ENCODE measurements at places on chromosomes 4 and X. TPM values are rescaled to one million over a fixed set of nuclear protein-coding genes. Genes with fewer than 3 reads are reported as not detected.

DNA sequence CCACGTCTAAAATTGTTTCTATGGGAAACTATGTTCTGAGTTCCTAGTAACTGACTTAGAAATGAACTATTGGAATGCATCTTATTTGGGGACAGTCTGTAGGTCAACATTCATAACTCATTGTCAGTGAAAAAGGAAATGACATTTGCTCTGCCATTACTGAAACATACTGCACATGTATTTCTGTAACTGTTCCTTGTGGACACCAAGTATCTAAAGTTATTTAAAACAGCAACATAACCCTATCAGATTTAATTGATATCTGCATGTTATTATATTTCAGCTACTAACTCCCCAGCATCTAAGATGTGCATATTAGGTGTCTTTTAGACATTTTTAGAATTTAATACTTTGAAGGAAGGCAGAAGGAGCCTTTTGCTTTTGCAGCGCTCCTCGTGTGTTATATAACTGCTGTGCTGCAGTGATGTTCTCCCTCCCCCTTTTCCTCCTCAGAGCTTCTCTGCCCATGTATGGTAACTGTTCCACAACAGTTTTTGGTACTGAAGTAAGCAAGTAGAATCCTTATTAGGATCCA, 37.2 kb upstream of the TMEM131L start:
- no peaks in the 10 kb centered on the region for H3K36me3 ChIP-seq
- DNase-seq, result no peak
- no peak overlapping the region for H3K27ac ChIP-seq
- H3K27me3 ChIP-seq, result no peaks in the 10 kb centered on the region
- H3K4me1 ChIP-seq, result no peaks in the 10 kb centered on the region

FATE1 gene
- total RNA-seq, result not detected

MMRN1 gene
- 40.4 TPM for total RNA-seq

VCX3A gene
- total RNA-seq, result not detected

AFAP1 gene
- 23.0 TPM for total RNA-seq

Measured in ovary (tissue), 10 donors.